ENCODE measurements at places on chromosomes 6 and 20.

- DNase-seq = no peak
Observed at GRCh38 chr6:125512621-125513020, 210.9 kb upstream of the HDDC2 start.

- no peak for DNase-seq
Observed at GRCh38 chr20:24350923-24351368, 118.5 kb upstream of the SYNDIG1 start.

DNA sequence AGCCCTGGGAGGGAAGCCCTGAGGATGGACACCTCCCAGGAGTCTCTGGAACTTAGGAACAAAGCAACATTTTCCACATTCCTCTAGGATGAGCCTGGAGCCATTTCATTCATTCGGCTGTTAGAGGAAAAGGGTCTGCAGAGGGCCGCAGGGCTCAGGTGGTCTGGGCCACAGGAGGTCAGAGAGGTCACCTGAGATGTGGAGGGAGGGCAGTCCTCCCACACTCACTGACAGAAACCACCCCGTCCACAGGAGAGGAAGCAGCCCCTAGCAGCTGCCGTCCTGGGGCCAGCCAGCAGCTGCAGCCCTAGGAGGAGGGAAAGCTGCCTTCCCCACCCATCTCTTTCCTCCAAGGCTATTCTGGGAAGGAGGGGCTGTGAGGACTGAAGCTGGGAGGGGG is 207.0 kb downstream of the CDC5L start:
- DNase-seq = no peak

- no peak for DNase-seq
Observed at GRCh38 chr6:105041880-105042279, 85.0 kb downstream of the LIN28B start.

DNA sequence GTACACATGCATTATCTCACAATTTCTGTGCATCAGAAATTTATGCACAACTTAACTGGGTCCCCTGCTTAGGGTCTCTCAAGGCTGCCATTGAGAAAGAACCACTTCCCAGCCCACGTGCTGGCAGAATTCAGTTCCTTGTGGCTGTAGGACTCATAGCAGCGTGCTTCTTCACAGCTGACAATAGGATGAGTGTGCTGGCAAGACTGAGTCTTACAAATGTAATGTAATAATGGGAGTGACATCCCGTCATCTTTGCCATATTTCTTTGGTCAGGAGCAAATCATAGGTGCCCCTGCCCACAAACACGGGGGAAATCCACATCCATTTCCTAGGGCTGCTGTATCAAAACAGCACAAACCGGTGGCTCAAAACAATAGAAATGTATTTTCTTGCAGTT is 77.4 kb downstream of the FIG4 start:
- no peak for DNase-seq

GRCh38 chr6:51855310-51856082 is 231.9 kb downstream of the PKHD1 start:
- peak; percentile 47 for DNase-seq

DNA sequence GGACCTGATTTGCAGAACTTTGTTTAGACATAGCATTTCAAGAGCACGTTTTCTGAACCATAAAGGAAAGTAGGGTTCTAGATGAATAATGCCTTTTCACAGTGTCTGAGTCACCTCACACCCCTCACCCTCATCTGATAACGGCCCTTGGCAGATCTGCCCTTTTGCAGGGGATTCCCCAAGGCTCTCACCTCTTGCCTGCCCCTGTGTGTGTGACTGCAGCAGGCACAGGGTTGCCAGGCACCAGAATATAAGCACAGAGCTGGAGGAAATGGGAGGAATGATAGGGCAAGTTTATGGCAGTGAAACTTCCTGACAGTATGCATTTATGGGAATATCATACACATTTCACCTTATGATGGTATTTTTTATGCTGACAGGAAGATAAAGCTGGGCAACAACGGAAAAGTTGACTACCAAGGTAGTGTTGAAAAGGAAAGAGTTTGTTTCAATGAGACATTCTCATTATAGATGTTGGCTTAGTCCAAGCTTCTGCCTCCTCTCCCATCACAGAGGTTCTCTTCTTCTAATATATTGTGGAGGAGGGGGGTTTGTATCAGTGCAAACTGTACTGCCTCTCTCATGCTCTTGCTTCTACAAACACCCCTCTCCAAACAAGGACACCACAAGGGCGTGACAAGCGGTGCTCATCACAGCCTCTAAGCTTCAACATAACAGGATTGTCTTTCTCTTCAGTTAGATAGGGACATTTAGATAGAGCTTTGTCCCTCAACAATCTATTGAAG is 101.5 kb upstream of the BACH2 start:
- DNase-seq = peak; percentile 83

All from A172 (cell line).